ENCODE measurements at places on chromosomes 13 and 19.
A peak's percentile ranks its signal among the peaks of the same experiment; 100 is the strongest.

DNA sequence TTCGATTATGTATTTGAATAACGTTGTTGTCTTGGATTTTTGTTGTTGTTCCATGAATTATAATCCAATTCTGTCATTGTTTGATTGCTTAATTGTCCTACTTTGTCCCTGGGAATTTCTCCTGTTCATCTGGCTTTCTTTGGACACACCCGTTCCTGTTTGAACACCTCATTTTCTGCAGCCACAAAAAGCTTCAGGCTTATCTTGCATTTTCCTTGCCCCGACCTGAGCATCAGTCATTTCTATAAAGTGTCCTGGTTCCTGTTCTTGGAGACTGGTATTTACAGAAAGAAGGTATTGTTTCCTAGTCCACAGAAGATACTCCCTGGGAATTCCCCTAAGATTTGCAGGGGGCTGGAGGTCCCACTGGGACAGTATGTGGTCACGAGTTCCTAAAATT, 731.8 kb upstream of the ARGLU1 start:
- DNase-seq, result no peak

DNA sequence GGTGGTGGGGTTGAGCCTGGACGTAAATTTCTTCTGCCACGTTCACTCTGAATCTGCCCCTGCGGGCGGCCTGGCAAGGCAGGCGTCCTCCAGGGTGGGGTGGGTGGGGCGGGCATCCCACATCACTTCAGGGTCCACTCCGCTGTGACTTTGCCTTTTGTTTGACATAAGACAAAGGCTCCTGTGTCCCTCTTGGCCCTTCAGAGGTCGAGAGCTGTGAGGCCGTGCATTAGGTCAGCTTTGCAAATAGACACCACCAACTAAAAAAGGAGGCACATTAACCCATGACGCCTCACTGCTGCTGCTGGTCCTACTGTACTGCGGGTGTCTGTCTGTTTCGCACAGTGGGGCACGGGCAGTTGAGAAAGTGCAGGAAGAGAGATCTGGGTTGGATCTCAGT, 10.5 kb upstream of the ZNF536 start:
- no peak for DNase-seq

DNA sequence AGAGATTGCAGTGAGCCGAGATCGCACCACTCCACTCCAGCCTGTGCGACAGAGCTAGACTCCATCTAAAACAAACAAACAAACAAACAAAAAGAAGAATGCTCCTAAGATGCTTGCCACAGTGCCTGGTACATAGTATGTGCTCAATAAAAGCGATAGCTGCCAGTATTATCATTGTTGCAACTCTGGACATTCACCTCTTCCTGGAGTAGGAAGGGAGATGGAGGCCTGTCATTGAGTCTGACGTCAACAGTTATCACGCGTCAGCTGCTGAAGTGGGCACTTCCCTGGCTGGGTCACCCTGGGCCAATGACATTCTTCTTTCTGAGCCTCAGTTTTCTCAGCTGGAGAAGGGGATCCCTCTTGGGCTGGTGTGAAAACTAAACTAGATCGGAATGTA, 4.2 kb upstream of the PLAUR start:
- no peak for DNase-seq

DNA sequence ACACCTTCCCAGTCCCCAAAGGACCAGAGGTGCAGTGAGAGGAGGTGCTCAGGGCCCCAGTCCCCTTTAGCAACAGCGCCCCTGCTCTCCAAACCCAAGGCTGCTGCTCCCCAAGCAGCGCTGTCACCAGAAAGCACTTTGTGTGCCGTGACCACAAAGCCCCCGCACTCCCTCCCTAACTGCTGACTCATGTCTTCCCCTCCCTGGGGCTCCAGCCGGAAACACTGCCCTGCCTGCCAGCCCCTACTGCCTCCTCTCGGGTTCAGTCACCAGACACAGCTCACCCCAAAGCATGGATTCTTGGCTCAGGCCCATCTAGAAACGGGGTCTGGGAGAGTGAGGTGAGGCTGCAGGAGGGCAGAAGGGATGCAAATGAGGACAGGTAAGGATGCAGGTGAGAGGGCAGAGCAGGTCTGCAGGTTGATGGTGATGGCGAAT, 4.9 kb upstream of the TNFSF14 start:
- peak; percentile 30 for DNase-seq

DNA sequence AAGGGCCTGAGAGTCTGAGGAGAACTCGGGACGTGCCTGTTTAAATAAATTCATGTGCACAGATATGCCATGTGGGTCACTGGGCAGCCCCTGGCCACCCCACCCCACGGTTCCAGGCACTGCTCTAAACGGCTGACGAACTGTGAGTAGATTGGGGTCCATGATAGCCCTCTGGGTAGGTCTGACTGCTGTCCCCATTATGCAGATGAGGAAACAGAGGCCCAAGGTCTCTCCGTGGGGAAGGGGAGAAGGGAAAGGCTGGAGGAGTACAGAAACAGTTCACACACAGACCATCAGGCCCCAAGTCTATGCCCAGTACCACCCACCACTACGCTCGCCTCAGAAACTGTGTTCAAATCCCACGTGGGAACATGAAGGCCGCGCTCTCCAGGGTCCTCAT, 14.1 kb downstream of the ZNF787 start:
- no peak for DNase-seq

DNA sequence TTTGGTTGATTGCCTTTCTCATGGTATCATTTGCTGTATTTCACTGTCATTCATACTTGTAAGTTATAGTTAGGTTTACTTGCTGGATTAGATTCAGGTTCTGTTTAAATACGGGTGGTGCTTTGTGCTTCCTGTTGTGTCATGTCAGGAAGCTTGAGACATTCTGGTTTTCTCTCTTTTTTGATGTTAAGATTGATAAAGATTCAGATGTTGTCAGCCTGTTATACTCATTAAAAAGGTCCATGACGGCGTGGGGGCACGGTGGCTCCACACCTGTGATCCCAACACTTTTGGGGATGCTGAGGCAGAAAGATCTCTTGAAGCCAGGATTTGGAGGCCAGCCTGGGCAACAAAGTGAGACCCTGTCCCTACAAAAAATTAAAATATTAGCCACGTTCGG, 45.7 kb downstream of the NAA16 start:
- DNase-seq, result no peak

DNA sequence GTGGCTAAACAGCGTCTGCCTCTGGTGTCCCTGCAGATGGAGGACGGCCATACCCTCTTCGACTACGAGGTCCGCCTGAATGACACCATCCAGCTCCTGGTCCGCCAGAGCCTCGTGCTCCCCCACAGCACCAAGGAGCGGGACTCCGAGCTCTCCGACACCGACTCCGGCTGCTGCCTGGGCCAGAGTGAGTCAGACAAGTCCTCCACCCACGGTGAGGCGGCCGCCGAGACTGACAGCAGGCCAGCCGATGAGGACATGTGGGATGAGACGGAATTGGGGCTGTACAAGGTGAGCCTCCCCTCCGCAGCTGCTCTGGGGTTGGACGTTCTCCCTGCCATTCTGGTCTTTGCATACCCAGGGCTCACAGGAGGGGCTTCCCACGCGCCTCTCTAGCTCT, 19.9 kb downstream of the UHRF1 start:
- DNase-seq, result no peak

DNA sequence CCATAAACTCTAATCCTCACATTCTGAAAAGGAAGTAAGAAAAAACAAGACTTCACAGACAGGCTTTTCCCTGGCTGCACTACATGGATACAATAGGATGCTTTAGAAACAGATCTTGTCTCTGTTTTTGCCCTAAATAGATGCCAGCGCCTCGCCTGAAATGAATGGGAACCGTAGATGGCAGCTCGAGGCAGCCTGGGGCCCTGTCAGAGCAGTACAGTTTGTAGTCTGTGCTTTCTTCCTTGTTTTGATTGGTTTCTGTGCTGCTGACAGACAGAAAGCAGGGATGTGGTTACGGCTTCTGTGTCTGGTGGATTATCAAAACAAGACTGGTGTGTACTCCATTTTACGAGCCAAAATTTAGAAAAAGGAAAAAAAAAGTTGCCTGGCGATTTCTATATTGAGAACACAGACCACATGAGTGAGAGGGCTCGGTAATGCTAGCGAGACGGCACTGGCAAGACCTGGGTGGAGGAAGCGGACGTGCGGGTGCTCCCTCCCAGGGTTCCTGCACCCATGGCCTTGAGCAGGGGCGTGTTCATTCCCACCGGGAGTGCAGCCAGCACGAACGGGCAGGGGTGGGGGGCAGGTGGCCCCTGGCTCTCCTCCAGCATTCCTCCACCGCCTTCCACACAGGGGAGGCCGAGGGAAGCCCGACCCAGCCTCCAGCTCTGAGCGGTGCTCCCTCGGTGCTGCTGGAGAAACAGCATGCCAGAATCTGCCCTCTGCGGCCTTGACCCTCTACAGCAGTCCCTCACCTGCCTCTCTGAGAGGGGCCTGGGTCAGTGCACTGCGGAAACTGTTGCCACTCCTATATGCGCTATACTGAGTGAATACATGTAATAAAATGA, 37.6 kb upstream of the C1QTNF9 start:
- DNase-seq, result peak; percentile 37

DNA sequence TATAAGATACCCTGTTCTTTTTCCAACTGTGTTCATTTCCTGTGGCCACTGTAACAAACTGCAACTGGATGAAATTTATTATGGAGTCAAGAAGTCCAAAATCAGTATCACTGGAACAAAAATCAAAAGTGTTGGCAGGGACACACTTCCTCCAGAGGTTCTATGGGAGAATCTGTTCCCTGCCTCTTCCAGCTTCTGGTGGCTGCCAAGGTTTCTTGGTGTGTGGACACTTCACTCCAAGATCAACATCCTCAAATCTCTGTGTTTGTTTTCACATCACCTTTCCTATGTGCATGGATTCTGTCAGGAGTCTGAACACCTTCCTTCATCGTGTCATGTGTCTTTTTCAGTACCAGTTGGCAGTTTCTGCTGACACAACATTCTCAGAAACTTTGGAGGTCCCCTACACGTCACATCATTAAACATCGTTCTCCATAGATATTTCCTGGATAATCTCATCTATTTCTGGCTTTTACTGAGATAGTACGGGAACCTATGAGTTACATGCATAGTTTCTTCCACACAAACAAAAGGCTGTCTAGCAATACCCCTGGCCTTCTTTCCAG, 15.2 kb upstream of the EFNB2 start:
- DNase-seq, result no peak

DNA sequence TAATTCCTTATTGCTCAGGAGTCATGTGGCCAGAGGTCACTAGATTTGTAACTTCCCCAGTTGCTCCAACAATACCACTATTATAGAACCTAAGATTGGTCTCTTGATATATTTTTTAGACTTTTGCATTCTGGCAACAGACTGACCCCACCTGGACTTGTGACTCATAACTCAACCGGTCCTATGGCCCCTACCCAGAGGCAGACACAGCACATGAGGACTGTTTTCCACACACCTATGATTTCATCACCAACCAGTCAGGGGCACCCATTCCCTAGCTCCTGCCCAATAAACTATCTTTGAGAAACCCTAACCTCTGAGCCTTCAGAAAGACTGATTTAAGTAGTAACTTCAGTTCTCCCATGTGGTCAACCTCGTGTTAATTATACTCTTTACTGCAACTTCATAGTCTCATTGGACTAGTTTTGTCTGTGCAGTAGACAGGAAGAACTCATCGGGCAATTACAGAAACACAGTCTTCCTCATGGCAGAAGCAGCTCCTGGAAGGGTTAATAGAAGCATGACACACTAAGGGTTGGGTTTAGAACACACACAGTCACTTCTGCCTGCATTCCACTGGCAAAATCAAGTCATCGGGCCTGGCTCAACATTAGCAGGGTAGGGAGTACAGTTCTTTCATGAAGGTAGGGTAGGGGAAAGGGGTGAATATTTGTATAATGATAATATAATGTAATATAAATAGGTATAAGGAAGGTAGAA, 251.8 kb downstream of the UQCRFS1 start:
- DNase-seq, result no peak

DNA sequence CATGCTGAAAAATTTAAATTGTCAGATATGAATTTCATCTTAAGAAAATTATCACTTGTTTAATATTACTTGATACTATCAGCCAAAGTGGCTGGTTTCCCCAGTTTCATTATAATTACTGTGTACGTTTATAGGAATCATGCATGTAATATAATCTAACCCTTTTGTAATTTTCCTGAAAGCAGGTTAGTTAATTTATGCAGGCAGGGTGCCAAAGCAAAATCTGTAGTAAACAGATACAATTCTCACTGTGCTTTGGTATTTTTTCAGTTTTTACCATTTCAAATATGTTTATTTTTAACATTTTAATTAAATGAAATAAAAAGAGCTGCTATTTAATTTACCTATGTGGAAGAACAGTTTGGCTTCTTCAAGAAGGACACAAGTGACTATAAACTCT, 1227.5 kb upstream of the MIR17HG start:
- DNase-seq, result no peak

- DNase-seq, result no peak
Observed at GRCh38 chr13:83839146-83839545, 43.1 kb downstream of the SLITRK1 start.

DNA sequence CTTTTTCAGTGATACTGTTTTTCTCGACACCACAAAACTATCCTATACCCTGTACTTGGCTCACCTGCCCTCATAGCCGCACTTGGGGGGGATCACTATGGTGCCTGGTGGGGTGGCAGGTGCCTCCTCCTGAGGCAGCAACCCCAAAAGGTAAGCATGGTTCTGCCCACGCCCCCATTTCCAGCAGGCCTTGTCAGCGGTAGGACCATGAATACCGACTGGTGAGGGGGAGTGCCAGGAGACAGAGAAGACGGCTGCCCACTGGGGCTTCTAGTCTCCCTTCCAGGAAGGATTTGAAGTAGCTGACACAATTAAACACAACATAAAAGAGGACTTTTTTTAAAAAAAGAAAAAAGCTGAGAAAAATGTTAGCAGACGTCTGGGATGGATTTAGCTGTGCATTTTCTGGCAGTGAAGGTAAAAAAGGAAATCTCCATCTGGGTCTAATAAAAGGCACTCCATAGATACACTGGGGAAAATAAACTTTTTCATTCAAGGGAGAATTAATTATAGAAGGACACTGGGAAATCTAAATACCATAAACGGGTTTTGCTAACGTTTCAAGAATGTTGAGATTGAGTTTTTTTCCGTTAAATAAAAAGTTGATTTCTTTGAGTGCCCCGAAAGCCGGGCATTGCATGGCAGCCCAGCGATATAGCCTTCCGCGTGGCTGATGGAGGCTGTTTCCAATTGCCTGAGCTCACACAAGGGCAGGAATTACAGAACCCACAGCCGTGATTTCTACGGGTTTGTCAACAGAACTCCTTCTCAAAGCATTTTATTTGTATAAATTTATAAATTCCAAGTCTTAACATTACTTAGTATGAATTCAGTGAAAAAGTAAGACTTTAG, 45.1 kb downstream of the ATP11A start:
- peak; percentile 69 for DNase-seq

DNA sequence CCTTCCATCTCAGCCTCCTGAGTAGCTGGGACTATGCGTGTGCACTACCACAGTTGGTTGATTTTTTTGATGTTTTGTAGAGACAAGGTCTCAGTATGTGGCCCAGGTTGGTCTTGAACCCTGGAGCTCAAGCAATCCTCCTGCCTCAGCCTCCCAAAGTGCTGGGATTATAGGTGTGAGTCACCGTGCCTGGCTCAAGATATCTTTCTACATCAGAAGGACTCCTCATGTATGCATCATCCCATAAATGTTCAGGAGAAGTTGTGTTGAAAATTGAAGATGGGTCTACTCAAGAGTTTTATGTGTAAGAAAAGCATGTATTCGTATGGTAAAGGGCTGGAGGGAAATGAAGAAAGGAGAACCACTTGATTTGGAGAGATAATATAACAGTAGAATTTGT, 71.8 kb upstream of the STK24 start:
- DNase-seq, result no peak
